Kidney epithelial cell (primary cell): ENCODE measurements at places on chromosomes 4 and X. TPM values are rescaled to one million over a fixed set of nuclear protein-coding genes. Genes with fewer than 3 reads are reported as not detected.
A peak's percentile ranks its signal among the peaks of the same experiment; 100 is the strongest.

SHISA3 gene
- total RNA-seq = 0.38 and 0.96 TPM in 2 replicates

C4orf50 gene
- not detected in 2 replicates for total RNA-seq

CENPVL1 gene
- total RNA-seq = 0.96 TPM in 1 of 2 replicates, not detected in the other

TTC29 gene
- total RNA-seq = 0.34 and 0.79 TPM in 2 replicates

GUCY1A1 gene
- 2.2 and 3.1 TPM in 2 replicates for total RNA-seq

TLR1 gene
- 0.67 and 0.89 TPM in 2 replicates for total RNA-seq

MAGEC3 gene
- not detected in 2 replicates for total RNA-seq

LGI2 gene
- 0.25 and 0.75 TPM in 2 replicates for total RNA-seq

NSDHL gene
- 26.5 and 31.3 TPM in 2 replicates for total RNA-seq

ZAR1 gene
- not detected in 2 replicates for total RNA-seq

MAGEC2 gene
- total RNA-seq = not detected in 2 replicates

N4BP2 gene
- 11.9 and 13.7 TPM in 2 replicates for total RNA-seq

RASL11B gene
- 0.67 and 2.1 TPM in 2 replicates for total RNA-seq

KLHL4 gene
- total RNA-seq = 0.68 and 1.1 TPM in 2 replicates

FAM13A gene
- total RNA-seq = 3.4 and 5.5 TPM in 2 replicates

TMPRSS11A gene
- total RNA-seq = not detected in 2 replicates

TCP11X2 gene
- total RNA-seq = 0.14 and 0.42 TPM in 2 replicates

UGT2B15 gene
- not detected in 2 replicates for total RNA-seq

UCHL1 gene
- 1,761 and 1,994 TPM in 2 replicates for total RNA-seq

DNA sequence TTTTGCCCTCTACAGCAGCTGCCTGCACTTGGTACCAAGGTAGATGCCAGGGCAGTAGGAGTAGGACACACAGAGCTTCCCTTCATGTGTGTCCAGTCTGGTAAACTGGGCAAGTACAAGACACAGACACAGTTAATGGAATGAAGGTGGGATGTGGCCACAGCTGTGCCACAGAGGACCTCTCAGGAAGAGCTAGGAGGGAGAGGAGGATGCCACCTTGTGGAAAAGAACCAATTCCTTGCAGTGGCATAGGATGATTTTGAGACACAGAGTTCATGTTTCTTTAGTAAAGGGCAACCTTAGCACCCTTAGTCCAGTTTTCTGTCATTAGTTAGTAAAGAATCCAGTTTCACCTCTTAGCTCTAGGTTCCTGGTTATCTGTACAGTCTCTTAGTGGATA is 36.3 kb upstream of the TBC1D14 start:
- DNase-seq = no peak

DNA sequence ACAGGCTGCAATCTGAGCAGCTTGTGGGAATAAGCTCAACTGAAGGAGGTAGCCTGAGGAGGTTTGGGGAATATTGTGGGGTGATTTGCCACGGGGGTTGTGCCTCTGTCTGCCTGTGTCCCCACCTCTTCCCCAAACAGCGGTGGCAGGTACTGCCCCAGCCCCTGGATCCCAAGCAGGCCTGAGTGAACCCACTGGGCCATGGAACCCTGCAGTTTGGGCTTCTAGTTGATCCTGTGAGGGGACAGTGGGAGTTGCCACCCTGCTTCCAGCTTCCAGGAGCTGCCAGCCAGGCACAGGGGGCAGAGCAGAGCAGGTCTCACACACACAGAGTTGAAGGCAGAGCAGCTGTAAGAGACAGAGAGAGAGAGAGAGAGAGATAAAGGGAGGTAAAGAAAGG is 97.4 kb downstream of the PJA1 start:
- no peak for DNase-seq

- DNase-seq = no peak
Observed at GRCh38 chr4:45063696-45064095, 337.3 kb upstream of the GNPDA2 start.

- no peak for DNase-seq
Observed at GRCh38 chr4:76690011-76690905, 207.7 kb downstream of the SOWAHB start.

GRCh38 chr4:101953949-101954348 is 163.4 kb downstream of the BANK1 start:
- peak; percentile 79 for DNase-seq

DNA sequence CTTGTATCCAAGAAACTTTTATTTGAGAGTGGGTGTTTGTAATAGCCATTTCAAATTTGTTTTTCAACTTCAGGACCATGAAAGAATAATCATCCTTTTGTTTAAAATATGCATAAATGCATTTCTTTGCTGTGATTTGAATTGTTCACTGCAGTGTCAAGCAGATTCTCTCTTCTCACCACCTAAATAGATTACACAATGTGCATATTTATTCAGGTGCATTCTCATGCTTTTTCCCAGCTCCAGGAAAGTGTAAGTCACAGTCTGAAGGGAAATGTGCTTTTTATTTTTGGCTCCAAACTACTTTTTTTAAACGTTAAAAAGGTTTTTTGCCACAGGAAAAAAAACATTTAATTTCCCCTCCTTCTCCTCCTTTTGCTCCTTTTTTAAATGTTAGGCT is 17.5 kb downstream of the C4orf33 start:
- DNase-seq = no peak

GRCh38 chrX:33272986-33273385 is 61.6 kb upstream of the DMD start:
- DNase-seq = no peak

DNA sequence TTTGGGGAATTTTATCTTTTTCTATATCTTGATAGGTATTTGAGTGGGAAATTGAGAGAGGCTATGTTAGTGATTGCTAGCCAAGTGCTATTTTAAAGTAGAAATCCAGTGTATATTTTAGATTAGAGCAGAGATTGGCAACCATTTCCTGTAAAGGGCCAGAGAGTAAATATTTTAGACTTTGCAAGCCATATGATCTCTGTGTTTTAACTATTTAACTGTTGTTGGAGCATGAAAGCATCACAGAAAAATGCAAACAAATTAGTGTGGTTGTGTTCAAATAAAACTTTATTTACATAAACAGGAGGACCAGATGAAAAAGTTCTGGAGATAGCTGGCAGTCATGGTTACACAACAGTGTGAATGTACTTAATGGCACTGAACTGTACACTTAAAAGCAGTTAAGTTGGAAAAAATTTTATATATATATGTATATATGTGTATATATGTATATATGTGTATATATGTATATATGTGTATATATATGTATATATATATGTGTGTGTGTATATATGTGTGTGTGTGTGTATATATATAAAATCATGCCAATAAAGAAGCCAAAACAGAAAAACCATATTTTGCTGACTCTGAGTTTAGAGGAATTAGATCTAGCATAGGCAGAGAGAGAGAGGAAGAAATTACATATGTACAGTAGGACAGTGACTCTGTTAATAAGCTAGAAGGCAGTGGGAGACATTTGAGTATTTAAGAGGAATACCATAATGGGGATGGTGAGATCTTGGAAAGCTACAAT is 83.4 kb downstream of the TMEM164 start:
- DNase-seq = no peak

- DNase-seq = no peak
Observed at GRCh38 chr4:7237873-7238272, 45.5 kb downstream of the SORCS2 start.

GRCh38 chrX:43703211-43703791 is 47.2 kb downstream of the MAOA start:
- peak; percentile 12 for DNase-seq

DNA sequence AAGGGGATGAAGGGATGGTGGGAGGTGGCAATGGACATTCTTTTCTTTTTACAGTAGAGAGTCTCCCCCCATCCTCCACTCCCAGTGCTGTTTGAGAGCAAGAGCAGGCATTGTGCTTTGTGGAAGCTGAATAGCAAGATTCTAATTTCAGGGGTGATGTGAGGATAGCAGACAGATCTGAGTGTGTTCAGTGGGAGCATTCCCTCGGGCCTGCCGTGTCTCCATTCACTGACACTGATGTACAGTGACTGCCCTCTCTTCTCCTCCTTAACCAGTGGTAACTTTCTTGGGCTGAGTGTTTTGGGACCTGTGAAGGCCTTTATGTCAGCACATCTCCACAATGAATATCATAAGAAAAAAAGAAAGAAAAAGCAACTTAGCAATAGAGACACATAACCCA is 396.6 kb upstream of the RPS6KA3 start:
- no peak for DNase-seq

- DNase-seq = peak; percentile 64
Observed at GRCh38 chr4:138243369-138243768, 1.2 kb upstream of the SLC7A11 start.

- no peak for DNase-seq
Observed at GRCh38 chr4:184932343-184932742, 85.9 kb upstream of the HELT start.

- no peak for DNase-seq
Observed at GRCh38 chr4:13203101-13203500, 281.0 kb downstream of the RAB28 start.

GRCh38 chrX:106955004-106955772 is 35.0 kb downstream of the CLDN2 start:
- DNase-seq = no peak

DNA sequence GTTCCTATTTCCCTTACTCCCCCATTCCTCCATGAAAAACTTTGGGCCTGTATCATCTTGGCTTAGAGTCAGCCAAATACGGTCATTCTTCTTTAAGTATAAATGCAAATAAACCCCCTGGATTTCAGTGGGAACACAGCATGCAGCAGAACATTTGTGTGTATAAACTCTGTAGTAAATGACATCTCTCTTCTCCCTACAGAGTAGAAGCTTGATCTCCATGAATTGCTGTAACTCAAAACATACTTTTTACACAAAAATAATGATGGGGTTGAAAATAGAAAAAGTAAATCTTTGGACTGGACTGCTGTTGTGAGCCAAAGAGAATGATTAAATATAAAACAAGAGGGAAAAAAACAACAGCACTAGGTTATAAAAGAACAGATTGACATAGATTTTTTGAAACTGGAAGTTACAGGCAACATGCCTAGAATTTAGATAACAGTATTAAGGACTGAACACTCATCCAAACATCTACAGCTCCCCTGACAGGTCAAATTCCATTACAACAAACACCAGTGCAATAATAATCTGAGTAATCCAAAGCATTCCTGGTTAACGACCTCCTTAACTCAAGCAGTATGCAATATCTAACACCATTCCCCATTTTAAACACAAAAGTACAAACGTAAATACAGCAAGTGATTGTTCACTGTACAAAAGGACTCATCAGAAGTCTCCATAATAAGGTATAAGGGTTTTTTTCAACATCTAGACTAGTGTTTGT is 30.7 kb downstream of the TSPAN5 start:
- DNase-seq = peak; percentile 28

GRCh38 chr4:40991908-40992307 is 222.4 kb downstream of the APBB2 start:
- DNase-seq = no peak

DNA sequence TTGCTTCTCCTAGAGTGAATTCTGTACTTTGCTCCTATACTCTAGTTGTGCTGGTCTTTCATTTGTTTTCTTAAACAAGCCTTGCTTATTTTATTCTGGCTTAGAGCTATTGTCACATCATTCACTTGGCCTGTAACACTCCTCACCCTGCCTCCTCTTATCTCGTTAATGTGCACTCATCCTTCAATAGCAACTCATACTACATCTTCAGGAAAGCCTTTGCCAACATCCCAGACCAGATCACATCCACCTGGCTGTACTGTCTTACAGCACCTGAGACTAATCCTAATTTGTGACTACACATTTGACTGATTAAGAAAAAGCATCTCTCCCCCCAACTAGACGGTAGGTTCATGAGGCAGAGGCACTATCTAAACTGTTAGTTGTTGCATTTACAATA is 80.8 kb downstream of the SLC7A11 start:
- DNase-seq = no peak

- DNase-seq = no peak
Observed at GRCh38 chrX:140099221-140099620, 133.9 kb upstream of the CXorf66 start.

DNA sequence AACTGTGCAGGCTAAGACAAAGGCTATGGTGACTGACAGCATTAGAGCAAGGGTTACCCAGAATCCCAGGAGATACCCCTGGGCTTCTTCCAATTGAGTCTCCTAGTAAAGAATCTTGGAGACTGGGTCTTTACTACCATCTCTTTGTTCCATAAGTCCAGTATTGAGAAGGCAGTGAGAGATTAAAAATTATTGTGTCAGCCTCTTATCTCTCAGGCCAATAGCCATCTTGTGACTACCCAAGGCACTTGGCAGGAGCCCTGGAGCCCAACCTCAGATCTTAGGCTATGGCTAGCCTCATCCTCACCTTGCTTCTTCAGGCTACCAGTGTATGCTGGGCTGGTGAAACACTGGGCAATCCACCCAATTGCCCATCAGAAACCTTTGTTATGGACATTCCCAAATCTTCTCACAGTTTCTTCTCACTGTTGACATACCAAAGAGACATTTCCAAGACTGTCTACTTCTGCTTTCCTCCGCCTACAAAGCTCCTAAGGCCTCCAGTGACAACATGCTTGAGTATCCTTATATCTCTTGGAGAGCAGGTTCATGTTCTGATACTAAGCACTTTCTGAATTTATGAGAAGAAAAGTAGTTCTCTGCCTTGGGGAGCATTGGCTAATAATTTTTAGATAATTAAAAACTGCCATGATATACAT is 76.3 kb upstream of the STIM2 start:
- no peak for DNase-seq

- DNase-seq = no peak
Observed at GRCh38 chr4:153728660-153729059, 31.2 kb downstream of the RNF175 start.

DNA sequence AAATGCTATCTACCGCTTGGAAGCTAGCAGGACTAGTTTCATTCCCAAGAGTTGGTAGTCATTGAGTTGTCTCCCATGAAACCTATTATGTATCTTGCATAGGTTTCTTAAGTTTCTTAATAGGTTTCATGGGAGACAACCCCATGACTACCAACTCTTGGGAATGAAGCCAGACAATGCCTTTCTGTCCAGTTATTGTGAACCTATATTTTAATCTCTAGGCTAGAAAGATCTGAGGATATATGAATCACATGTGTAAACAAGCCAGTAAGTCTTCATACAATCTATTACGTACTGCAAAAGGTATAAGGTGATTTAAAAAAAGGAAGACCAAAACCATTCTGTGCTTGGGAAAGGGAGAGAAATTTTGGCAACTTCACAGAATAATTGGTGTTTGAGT is 162.6 kb downstream of the INPP4B start:
- no peak for DNase-seq

DNA sequence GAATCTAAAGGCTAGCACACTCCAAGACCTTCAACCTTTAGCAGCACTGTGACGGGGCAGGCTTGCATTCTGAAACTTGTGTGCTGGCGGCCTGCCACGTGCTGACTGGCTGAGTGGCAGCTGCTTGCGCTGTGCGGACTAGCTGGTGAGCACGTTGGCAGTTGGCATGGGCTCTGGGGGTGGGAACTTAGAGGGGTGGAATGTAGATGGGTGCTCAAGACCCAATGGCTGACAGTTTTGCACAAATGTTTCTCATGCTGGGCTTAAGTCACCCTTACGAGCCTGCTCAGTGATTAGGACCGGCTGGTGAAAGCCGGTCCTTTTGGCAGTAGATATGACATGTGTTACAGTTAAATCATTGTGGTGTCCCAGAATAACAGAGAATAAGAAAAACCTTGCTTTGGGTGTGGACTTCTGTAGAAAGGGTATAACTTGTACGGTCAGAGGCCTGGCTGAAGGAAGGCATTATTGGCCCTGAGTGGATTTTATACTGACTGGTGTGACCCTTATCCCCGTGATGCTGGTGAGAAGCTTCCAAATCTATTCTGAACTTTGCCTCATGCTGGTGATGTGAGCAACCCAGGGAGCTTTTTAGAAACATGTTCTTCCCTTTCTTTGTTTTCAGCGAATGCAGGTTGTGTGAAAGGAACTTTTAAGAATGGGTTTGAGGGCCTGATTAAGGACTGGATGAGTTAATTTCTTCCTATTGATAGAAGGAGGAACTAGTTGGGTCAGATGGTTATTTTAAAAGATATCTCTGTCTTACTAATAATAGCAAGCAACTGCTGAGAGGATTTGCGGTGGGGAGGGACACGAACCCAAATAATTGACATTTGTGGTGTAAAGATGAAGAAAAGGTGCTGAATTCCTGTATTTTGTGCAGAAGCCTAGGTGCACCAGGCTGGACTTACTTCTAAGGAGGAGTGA is 107.4 kb upstream of the SLC4A4 start:
- DNase-seq = no peak
